ENCODE measurements at places on chromosomes 2 and 18. TPM values are rescaled to one million over a fixed set of nuclear protein-coding genes. Genes with fewer than 3 reads are reported as not detected.

- H3K27ac ChIP-seq: no peak overlapping the region
- peaks cover 21% of the 10 kb centered on the region for H3K36me3 ChIP-seq
- H3K4me1 ChIP-seq: no peaks in the 10 kb centered on the region
- no peaks in the 10 kb centered on the region for H3K27me3 ChIP-seq
- no peak overlapping the region for H3K4me3 ChIP-seq
- no peak for DNase-seq
These were observed 19.0 kb downstream of the MALT1 start for GRCh38 chr18:58690259-58690658.

The SERPINB10 gene
- 1.7 TPM for total RNA-seq

- no peaks in the 10 kb centered on the region for H3K4me1 ChIP-seq
- no peak for DNase-seq
- H3K36me3 ChIP-seq: peaks cover 76% of the 10 kb centered on the region
These were observed 61.4 kb downstream of the PRPF40A start for GRCh38 chr2:152655880-152656279.

DNA sequence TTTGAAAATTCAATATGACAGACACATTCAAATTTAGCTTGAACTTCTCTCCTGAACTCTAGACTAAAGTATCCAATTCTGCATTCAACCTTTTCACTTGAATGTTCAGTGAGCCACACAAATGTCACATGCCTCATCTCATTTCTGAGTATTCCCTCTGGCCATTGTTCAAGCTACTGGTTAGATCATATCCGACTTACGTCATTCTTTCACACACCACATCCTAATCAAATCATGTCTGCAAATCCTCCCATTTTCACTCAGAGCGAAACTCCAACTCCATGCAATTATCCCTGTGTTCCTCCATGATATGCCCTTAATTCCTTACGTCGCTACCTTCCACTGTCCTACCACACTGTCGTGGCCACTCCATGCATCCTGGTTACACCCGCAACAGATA, 425.1 kb downstream of the CBLN2 start:
- no peak for DNase-seq
- H3K27me3 ChIP-seq: no peaks in the 10 kb centered on the region
- no peak overlapping the region for H3K27ac ChIP-seq
- H3K4me3 ChIP-seq: no peak overlapping the region
- H3K36me3 ChIP-seq: no peaks in the 10 kb centered on the region
- H3K4me1 ChIP-seq: no peaks in the 10 kb centered on the region

The PELI1 gene
- total RNA-seq: 7.0 TPM

DNA sequence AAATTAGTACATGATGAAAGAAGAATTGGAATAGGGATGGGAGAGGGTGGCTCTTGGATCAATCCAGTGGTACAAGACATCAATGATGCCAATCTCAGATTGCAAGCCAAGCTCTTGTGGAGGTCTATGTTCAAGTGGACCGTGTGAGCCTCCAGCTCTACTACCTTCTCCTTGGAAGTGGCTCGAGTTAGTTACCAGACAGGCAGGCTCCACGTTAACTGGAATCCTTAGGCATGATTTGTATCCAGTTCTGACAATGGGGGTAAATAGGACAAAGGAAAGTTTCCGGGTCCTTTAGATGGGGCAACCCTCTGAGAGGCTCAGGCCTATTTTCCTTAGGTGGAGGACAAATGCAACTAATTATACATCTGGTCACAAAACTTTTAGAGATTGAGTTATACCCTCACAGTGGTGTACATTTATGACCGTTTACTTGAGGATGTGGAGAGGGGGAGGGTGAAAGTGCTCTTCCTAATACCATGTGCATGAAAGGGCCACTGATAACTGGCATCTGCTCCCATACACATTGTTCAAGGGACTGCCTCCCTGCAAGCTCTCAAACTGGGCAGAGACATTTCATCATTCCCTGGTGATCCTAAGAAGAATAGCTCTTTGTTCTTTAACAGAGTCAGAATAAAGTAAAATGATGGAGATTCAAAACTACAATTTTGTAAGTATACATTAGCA, 180.2 kb downstream of the SOCS6 start:
- H3K27me3 ChIP-seq: no peaks in the 10 kb centered on the region
- H3K4me1 ChIP-seq: peaks cover 4% of the 10 kb centered on the region
- H3K27ac ChIP-seq: no peak overlapping the region

DNA sequence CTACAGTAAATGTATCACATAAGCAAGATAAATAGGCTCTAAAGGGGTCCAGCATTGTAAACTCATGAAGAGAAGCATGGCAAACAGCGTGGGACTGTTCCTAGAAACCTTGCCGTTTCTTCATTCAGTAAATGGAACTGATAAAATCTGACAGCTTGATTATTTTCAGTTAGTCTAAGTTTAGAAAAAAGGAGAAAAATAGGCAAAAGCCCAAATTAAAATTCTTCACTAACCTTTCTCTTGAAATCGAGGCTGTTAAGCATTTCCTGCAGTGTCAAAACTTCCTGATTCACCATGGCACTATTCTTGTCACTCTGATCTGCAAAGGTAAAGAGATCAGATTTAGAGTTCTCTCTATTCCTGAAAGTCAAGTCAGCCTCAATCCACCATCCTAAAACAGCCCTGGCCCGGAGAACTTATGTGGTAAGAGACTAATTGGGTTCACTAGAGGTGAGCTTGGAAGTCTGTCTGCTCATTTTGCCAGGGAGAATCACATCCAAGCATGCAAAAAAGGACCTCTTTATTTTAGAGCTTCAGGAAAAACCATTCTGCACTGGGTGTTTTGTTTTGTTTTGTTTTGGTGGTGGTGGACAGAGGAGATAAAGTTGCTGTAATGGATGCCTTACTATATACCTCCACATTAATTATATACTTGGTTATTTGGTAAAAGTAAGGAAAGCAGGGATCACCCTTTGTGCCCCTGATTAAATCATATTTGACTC, 52.4 kb upstream of the STAT1 start:
- H3K27me3 ChIP-seq: no peaks in the 10 kb centered on the region
- no peaks in the 10 kb centered on the region for H3K4me1 ChIP-seq
- H3K4me3 ChIP-seq: no peak overlapping the region

GRCh38 chr18:74951165-74951760, 257.7 kb downstream of the PTGR3 start:
- H3K4me1 ChIP-seq: peaks cover 52% of the 10 kb centered on the region
- DNase-seq: peak; percentile 80
- H3K36me3 ChIP-seq: no peaks in the 10 kb centered on the region
- H3K27me3 ChIP-seq: no peaks in the 10 kb centered on the region
- H3K27ac ChIP-seq: peak overlapping the region; percentile 41

The CLEC4F gene
- total RNA-seq: not detected

DNA sequence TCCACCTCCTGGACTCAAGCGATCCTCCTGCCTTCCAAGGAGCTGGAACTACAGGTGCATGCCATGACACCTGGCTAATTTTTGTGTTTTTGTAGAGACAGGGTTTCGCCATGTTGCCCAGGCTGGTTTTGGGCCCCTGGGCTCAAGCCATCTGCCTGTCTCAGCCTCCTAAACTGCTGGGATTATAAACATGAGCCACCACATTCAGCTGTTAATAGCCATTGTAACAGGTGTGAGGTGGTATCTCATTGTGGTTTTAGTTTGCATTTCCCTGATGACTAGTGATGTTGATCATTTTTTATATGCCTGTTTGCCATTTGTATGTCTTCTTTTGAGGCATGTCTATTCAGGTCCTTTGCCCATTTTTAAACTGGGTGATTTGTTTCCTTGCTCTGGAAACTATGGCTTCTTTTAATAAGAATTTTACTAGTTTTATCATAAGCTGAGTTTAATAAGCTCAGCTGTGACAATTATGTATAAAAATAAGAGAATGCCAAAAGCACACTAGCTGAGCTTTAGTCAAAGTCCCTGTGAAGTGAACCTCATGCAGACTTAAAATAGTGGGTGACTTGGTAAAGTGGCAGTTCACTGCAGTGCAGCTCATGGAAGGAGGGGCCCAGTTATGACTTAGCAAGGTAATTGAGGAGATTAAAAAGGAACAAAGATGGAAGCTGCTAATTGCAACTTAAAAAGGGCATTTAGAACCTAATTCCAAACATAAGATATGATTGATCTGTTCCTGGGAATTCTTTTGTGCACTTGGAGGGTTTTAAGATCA, 465.1 kb downstream of the TGIF1 start:
- no peak overlapping the region for H3K27ac ChIP-seq
- no peak overlapping the region for H3K4me3 ChIP-seq
- no peaks in the 10 kb centered on the region for H3K4me1 ChIP-seq
- H3K36me3 ChIP-seq: no peaks in the 10 kb centered on the region

GRCh38 chr18:7303316-7304060, 72.6 kb downstream of the LRRC30 start:
- H3K4me3 ChIP-seq: no peak overlapping the region
- no peaks in the 10 kb centered on the region for H3K36me3 ChIP-seq
- no peak overlapping the region for H3K27ac ChIP-seq

GRCh38 chr18:51066273-51066672, 36.3 kb downstream of the SMAD4 start:
- no peaks in the 10 kb centered on the region for H3K27me3 ChIP-seq
- H3K36me3 ChIP-seq: peaks cover 45% of the 10 kb centered on the region
- no peak overlapping the region for H3K27ac ChIP-seq
- peaks cover 8% of the 10 kb centered on the region for H3K4me1 ChIP-seq
- DNase-seq: no peak

DNA sequence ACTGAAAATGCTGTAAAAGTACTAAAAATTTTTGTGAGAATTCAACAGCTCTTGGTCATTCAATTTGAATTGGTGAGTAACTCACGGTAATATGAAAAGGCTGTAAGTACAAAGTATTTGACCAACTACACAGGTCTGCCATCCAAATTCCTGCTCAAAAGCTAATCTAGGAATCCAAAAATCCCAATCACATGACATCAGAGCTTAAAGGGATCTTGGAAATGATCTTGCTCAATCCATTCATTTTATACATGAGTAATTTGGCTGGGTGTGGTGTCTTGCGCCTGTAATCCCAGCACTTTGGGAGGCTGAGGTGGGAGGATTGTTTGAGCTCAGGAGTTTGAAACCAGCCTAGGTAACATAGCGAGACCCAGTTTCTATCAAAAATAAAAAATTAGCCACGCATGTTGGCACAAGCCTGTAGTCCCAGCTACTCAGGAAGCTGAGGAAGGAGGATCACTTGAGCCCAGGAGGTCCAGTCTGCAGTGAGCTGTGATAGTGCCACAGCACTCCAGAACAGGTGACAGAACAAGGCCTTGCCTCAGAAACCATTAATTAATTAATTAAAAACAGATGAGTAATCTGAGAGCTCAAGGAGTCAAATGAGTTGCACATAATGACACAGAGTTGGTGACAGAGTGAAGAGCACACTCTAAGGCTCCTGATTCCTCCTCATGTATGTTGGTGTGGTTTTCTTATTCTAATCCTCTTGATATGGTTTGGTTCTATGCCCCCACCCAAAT, 19.8 kb downstream of the SPIRE1 start:
- no peak overlapping the region for H3K4me3 ChIP-seq
- H3K27me3 ChIP-seq: no peaks in the 10 kb centered on the region
- H3K36me3 ChIP-seq: peaks cover 8% of the 10 kb centered on the region
- H3K4me1 ChIP-seq: peaks cover 34% of the 10 kb centered on the region
- H3K27ac ChIP-seq: 0 out of 2 replicates have a peak overlapping the region, but pooled peaks have one; percentile 4

The ADI1 gene
- 82.7 TPM for total RNA-seq

The MTCL1 gene
- 36.7 TPM for total RNA-seq

The PGAP1 gene
- 4.6 TPM for total RNA-seq

GRCh38 chr2:23505984-23506380, 121.0 kb downstream of the KLHL29 start:
- H3K4me1 ChIP-seq: no peaks in the 10 kb centered on the region
- no peak overlapping the region for H3K27ac ChIP-seq
- H3K4me3 ChIP-seq: no peak overlapping the region
- no peaks in the 10 kb centered on the region for H3K36me3 ChIP-seq

The TTC31 gene
- 19.8 TPM for total RNA-seq

GRCh38 chr2:237643582-237644380, 16.4 kb downstream of the LRRFIP1 start:
- peaks cover 61% of the 10 kb centered on the region for H3K36me3 ChIP-seq
- no peaks in the 10 kb centered on the region for H3K27me3 ChIP-seq
- peaks cover 3% of the 10 kb centered on the region for H3K4me1 ChIP-seq
- no peak for DNase-seq
- no peak overlapping the region for H3K4me3 ChIP-seq

The SETBP1 gene
- total RNA-seq: 12.6 TPM

DNA sequence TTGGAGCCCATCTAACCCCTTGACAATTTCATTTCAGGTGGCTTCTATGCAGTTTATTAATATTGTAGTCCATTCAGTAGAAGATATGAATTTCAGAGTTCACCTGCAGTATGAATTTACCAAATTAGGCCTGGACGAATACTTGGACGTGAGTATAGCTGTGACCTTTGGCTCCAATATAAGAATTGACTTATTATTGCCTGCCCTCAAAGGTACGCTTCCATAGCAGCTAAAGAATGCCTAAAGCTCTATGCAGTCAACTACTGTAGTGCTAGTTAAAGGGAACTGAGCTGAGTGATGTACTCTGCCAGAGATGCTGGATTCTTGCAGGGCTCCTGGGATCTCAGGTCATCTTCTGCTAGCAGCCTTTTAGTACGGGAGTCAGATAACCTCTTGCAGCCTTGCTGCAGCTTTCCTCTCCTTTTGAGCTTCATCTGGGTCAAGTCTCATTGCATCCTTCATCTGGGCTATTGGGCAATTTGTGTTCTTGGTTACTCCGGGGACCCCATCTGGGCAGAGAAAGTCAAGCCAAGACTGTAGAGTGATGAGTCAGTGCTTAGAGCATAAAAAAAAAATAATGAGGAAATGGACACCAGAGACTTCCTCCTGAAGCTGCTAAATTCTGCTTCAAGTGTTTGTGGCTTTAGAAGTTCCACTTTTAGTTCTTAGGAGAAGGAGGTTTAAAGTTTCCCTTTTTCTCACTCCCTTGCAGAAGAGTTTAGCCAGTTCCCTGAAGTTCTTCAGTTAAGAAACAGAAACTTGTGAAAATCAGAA, 105.6 kb downstream of the PRPF40A start:
- H3K4me1 ChIP-seq: no peaks in the 10 kb centered on the region
- H3K27ac ChIP-seq: no peak overlapping the region
- H3K27me3 ChIP-seq: no peaks in the 10 kb centered on the region
- no peak overlapping the region for H3K4me3 ChIP-seq

The SFTPB gene
- not detected for total RNA-seq

GRCh38 chr2:38056216-38056615, 19.7 kb downstream of the CYP1B1 start:
- no peaks in the 10 kb centered on the region for H3K36me3 ChIP-seq
- H3K27ac ChIP-seq: no peak overlapping the region
- H3K27me3 ChIP-seq: no peaks in the 10 kb centered on the region
- no peak overlapping the region for H3K4me3 ChIP-seq
- no peak for DNase-seq
- peaks cover 15% of the 10 kb centered on the region for H3K4me1 ChIP-seq

The AKAIN1 gene
- not detected for total RNA-seq

DNA sequence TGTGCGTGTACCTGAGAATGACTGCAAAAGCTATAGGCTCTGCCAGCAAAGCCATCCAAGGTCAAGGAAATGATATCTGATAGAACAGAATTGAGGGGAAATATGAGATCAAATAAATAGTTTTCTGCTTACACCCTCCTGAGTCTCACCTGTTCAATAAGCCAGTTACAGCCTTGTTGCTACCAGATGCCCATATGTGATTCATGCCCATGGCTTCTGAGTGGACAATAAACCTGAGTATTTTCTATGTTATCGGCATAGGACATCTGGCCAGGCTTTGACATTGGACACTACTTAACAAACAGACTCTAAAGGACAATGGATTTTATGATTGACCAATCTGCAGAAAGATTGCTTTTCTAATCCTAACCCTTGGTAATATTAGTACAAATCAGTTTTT, 297.9 kb downstream of the LRATD1 start:
- H3K27ac ChIP-seq: no peak overlapping the region
- H3K4me3 ChIP-seq: no peak overlapping the region
- no peaks in the 10 kb centered on the region for H3K36me3 ChIP-seq

The SYT4 gene
- not detected for total RNA-seq
